ENCODE measurements at places on chromosomes 5 and 9.

- no peak for DNase-seq
Measured at GRCh38 chr5:42507451-42508097, 84.3 kb downstream of the GHR start.

DNA sequence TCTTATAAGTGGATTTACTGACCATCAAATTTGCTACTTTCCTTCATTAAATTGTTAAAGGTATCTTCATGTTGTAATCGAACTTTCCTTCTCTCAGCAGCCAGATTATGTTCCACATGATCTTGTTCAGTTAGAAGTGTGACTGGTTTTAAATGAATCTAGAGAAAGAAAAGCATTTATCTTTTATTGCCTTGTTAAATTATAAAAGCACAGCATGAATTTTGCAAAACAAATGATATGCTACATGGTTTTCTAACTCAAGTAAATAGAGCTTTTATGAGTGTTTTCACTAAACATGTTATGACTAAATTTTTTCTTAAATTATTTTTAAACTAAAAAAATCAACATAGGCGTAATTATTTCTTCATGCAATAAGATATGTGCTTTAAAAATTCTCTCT, 34.1 kb downstream of the ACOT12 start:
- no peak for DNase-seq

- DNase-seq, result no peak
Measured at GRCh38 chr9:96661711-96662110, 6.6 kb upstream of the PRXL2C start.

DNA sequence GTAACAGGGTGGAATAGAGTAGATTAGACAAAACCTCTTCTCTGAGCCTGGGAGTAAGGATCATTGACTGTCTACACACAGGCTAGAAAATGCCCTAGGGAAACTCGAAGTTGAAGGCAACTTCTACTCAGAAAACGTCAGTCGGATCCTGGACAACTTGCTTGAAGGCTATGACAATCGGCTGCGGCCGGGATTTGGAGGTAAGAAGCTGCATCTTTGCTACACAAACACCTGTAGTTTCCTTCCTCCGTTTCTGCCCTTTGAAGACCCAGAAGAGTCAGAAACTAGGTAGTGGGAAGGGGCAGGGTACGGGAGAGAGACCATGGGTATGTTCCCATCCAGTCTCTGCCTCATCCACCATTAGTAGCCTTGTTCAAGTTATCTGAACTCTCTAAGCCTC, 628 bp downstream of the GABRA6 start:
- no peak for DNase-seq

GRCh38 chr9:14962193-14962882, 52.1 kb upstream of the FREM1 start:
- no peak for DNase-seq

GRCh38 chr5:9324348-9325077, 221.4 kb downstream of the SEMA5A start:
- DNase-seq, result no peak

- DNase-seq, result no peak
Measured at GRCh38 chr9:105328872-105329718, 84.6 kb downstream of the SLC44A1 start.

- DNase-seq, result no peak
Measured at GRCh38 chr9:22084336-22085035, 75.4 kb upstream of the CDKN2B start.

DNA sequence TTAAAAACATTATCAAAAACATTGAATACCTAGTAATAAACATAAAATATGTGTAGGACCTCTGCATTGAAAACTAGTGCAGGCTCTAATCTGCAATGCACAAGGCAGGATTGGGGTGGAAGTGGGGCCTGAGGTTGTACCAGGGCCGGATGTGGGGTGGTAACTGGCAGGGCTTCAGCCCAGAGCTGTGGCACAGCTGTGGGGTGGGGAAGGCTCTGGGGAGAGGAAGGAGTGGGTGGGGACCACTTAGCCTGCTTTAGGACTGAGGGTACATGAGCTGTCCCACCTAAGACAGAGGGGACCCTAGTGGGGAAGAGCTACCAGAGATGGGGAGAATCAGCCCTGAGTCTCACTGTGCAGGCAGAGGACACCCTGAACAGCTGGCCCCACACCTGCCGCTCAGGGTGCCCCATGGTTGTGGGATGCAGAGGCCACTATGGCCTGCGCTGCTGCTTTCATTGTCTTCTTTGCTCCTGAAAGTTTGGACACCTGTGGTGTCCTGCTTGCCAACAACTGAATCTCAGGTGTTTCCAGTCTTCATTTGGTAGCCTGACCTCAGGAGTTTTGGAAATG, 311.4 kb downstream of the TLE4 start:
- DNase-seq, result no peak

DNA sequence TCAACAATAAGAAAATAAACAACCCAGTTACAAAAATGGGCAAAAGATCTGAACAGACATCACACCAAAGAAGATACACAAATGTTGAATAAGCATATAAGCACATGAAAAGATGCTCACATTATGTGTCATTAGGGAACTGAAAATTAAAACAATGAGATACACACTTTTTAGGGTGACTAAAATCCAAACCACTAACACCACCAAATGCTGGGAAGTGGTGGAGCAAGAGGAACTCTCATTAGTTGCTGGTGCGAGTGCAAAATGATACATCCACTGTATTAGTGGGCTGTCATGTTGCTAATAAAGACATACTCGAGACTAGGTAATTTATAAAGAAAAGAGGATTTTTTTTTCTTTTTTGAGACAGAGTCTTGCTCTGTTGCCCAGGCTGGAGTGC, 329.1 kb downstream of the TMEM38B start:
- DNase-seq, result no peak

- DNase-seq, result no peak
Measured at GRCh38 chr5:116032094-116032517, at the start of gene ARL14EPL. Gene ARL14EPL (plus strand): TSS chr5:116032472. CDS start chr5:116051466, 18,994 bp downstream.

DNA sequence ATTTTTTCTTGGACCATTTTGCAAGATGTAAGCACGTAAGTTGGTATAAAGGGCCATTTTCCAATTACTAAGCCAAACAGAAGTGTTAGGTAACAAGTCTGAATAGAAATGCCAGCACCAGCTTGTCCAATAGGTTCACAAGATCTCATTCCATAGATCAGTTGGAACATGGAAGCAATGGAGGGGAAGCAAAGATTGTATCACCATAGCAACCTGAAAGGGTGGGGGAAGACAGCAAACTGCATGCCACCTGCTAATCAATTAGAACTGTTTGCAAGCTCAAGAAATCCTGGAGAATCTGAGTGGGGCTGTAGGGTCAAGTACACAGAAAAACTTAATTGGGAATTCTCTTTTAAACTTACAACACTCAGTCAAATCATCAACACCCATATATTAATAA, 264.9 kb upstream of the EFNA5 start:
- DNase-seq, result no peak

DNA sequence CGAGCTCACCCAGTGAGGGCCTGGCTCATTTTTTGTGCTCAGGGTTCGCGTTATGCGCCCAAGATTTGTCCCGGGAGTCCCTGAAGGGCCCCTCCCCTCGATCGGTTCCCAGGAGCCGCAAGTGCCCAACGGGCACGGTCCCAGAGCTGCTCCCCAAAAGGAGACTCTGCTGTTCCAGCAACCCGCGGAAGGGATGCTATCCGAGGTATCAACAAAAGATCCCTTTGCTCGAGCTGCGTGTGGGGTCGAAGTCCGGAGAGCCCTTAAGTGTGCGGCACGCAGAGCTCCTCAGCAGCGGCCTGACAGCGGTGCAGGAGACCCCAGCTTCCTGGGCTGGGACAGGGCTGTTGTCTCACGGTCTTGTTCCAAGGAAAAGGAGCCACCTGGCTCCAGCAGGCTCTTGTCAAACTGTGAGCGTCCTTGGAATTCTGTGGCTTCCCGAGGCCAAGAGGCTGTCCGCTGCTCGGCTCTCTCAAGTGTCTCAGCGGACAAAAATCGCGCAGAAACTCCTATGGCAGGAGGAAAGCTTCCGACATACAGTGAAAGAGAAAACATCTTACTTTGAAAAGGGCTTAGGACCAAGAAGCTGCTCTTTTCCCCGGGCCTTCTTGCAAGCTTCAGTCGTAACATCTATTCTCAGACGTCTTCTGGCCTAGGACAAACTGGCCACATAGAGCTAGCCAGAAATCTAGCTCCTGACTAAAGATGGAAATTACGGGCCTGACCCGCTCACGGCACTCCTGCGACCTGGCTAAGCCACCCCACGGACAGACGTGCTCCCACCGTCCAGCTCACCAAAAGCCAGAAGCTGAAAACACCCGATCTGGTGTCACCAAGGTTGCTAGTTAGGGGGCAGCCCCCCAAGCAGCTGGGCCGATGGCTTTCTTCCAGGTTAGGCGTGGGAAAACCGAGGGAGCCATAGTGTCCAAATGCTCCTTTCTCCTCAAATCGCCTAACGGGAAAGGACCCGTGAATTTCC, 2.6 kb upstream of the FOXB2 start:
- DNase-seq, result no peak

DNA sequence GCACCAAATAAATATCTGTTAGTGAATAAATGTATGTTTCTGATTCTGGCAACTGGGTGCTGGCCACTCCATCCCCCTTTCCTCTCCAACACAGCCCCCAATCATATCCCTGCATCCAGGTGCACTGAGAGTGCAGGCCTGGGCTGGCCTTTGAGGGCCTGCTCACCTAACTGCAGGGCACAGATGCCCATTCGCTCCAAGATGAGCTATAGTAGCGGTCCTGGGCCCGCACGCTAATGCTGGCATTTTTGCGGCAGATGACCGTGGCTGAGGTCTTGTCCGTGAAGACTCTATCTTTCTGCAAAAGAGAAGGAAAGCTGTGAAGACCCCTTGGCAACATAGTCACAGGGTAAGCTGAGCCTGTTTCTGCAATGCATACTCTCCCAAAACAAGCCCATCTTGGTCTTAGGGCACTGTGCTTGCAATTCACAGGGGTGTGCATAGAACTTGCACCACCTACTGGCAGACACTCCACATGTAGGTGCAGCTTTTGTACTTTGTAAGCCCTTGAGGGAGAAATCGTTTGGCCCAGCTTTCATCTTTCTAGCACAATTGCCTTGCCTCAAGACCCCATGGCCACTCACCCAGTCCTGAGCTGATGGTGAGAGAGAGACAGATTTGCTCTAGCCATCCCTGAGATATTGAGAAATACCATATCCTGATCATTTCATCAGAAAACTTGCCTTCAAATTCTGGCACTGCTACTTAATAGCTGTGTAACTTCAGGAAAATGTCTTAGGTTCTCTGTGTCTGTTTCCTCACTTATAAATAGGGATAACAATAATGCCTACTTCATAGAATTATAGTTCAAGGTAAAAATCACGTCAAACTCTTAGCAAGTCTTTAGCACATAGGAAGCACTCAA, 13.5 kb downstream of the IL12B start:
- no peak for DNase-seq

DNA sequence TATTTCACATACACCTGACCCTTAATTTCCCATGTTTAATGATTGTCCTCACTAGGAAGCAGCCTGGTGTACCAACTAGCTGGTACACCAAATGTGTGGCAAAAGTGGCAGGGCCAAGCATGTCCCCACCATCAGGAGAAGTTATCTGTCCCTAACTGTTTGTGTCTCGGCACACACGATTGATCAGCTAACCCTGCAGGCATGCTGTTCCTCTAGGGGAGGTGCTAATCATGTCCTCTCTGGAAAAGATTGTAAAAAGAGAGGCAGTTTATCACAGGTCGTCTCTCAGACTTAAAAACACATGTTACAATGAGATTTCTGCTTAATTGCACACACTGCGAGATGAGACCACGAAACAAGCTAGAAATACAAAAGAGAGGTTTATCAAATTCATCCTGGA, 342.7 kb downstream of the DIRAS2 start:
- no peak for DNase-seq

DNA sequence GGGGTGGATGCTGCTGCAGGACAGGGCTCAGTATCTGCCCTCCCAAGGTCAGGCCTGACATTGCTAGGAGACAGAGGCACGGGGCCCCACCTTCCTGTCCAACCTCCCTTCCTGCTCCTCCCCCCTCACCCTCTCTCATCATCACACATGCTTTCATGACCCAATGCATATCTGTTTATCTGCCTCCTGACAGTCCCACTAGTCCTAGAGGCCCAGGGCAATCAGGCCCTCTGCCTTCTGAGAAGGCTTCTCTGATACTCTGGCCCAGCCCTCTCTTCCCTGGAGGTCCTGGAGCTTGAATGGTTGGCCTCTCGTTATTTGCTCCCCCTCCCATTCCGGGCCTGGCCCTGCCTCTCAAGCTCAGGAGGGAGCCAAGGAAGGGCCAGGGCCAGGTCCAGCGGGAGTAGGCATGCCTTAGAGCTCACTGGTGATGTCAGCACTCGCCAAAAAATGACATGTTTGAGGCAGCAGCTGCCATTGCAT, 90.6 kb upstream of the SAP30L start:
- DNase-seq, result no peak

- no peak for DNase-seq
Measured at GRCh38 chr5:177476531-177477233, 3.2 kb upstream of the DBN1 start.

- no peak for DNase-seq
Measured at GRCh38 chr9:119792242-119792641, 423.0 kb upstream of the BRINP1 start.

GRCh38 chr5:56658972-56659371, 156.4 kb upstream of the MAP3K1 start:
- DNase-seq, result no peak

DNA sequence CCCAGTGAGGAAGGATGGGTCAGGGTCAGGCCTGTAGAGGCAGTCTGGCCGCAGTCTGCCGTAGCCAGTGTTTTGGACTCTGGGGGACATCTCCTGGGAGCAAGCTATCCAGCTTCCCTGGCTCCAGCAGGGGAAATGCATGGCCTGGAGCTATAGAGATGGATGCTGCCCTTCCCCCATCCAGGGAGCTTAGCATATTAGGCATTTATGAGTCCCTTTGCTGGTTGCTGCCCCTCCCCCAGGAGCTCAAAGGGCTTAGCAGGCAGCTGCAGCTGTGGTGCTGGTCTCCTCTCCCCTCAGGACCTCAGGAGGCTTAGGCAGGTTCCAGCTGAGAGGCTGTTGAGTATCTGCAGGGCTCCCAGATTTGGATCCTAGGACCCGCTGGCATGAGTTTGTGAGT, 1158.7 kb downstream of the DTWD2 start:
- DNase-seq, result no peak

GRCh38 chr5:158464383-158464782, 605.4 kb upstream of the CLINT1 start:
- no peak for DNase-seq

DNA sequence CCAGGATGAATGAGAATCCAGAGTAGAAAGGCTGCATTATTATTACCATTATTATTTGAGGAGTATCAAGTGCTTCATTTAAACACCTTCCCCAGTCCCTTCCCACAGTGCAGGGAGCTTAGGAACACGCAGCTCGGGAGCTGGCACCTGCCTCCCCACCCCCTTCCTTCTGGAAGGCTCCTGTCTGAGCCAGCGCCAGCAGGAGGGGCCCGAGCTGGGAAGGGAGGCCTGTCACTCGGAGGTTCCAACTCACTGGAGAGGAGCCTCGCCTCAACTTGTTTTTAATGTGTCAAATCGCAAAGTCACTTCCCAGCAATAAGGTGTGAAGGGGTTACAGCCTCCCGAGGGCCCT, 156.4 kb upstream of the IRX4 start:
- DNase-seq, result no peak

- no peak for DNase-seq
Measured at GRCh38 chr9:81613002-81613812, 76.1 kb downstream of the TLE1 start.

- DNase-seq, result no peak
Measured at GRCh38 chr5:80916676-80917075, 43.5 kb upstream of the RASGRF2 start.

- DNase-seq, result no peak
Measured at GRCh38 chr9:76987594-76988200, 31.8 kb upstream of the FOXB2 start.

All from progenitor cell of endocrine pancreas (in vitro differentiated cells).